ENCODE measurements at places on chromosomes 7 and 10.

DNA sequence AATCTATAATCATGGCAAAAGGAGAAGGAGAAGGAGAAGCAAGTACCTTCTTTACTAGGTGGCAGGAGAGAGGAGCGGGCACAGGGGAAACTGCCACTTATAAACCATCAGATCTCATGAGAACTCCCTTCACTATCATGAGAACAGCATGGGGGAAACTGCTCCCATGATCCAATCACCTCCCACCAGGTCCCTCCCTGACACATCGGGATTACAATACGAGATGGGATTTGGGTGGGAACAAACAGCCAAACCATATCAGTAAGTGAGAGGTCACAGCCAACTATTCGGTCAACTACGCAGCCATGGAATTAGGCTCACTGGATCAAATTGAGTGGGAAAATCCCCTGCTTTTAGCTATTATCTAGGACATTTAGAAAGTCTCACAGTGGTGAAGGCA is 54.2 kb upstream of the STEAP1B start:
- no peak for DNase-seq

DNA sequence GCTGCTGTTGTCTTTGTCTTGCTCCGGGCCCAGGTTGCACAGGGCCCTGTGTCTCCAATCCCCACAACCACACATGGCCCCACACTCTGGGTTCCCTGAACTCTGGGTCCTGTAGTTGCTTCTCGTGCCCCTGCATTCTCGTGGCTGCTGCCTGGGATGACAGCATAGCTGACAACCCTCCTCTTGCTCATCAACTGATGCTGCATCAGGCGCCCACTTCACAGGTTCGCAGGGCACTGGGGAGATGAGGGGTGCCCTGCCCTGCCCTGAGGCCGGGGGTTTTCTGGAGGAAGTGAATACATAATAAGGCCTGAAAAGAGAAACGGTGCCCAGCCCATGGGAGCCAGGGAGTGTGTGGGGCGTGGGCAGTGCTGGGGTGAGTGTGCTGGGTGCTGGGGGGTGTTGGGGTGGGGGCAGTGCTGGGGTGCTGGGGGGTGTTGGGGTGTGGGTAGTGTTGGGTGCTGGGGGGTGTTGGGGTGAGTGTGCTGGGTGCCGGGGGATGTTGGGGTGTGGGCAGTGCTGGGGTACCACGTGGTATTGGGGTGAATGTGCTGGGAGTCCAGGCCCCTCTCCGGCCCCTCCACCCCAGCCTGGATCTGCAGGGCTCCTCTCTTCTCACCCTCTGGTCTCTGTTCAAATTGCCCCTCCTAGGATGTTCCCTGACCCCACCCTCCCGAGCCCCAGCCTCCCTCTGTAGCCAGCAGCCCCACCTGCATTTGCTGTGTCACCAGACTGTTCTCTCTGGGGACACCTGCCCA is 2.0 kb upstream of the MTG1 start:
- DNase-seq = no peak

- DNase-seq = peak; percentile 52
Measured at GRCh38 chr10:11403116-11403515, 208.3 kb downstream of the USP6NL start.

DNA sequence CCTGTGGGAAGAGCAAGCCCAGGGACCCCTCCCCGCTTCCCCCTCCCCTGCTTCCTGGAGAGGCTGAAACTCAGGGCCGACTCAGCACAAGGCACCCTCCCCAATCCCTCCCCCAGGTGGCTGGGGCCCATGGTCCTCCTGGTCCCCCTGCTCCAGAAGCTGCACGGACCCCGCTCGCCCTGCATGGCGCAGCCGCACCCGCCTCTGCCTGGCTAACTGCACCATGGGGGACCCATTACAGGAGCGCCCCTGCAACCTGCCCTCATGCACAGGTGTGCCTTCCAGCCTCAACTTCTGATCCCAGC is 19.7 kb upstream of the ZNF862 start:
- DNase-seq = no peak

DNA sequence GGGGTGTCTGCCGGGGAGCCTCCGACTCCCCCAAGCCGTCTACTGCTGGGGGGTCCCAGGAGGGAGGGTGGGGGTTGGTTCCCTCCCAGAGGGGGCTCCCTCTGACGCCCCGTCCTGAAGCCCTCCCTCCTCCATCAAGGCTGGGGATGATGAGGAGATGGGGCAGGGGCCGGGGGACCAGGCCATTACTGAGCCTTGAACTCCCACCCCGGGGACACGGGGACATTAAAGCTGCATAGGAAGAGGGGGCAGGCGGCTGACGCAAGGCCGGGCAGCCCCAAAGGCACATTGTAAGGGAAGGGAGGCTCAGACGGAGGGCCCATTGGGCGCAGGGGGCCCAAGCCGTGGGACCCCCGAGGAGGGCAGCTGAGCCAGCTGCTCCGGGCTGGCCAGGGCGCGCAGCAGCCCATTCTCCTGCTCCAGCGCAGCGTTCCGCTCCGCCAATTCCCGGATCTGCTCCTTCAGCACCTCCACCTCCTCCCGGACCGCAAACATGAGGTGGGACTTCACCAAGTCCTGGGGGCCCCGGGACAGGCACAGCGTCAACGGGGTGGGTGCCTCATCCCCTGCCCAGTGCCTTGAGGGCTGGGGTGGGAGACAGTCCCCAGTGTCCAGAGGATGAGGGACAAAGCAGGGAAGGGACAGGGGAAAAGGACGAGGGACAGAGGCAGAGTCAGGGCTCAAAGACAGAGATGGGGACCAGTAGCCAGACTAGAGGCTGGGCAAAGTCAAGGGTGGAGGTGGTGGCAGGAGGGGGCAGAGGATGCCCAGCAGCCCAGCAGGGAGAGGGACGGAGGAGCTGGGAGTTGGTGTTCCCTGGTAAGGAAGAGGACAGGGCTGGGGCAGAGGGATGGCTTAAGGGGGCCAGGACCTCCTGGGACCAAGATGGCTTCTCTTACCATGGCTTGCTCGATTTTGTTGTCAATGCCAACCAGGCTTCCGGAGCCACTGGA is 2.9 kb upstream of the SPACDR start:
- no peak for DNase-seq

GRCh38 chr10:83678850-83679249 is 460.5 kb upstream of the GHITM start:
- DNase-seq = no peak

- no peak for DNase-seq
Measured at GRCh38 chr10:110016039-110016438, 8.3 kb downstream of the ADD3 start.

- DNase-seq = no peak
Measured at GRCh38 chr10:17092216-17092944, 37.2 kb downstream of the CUBN start.

DNA sequence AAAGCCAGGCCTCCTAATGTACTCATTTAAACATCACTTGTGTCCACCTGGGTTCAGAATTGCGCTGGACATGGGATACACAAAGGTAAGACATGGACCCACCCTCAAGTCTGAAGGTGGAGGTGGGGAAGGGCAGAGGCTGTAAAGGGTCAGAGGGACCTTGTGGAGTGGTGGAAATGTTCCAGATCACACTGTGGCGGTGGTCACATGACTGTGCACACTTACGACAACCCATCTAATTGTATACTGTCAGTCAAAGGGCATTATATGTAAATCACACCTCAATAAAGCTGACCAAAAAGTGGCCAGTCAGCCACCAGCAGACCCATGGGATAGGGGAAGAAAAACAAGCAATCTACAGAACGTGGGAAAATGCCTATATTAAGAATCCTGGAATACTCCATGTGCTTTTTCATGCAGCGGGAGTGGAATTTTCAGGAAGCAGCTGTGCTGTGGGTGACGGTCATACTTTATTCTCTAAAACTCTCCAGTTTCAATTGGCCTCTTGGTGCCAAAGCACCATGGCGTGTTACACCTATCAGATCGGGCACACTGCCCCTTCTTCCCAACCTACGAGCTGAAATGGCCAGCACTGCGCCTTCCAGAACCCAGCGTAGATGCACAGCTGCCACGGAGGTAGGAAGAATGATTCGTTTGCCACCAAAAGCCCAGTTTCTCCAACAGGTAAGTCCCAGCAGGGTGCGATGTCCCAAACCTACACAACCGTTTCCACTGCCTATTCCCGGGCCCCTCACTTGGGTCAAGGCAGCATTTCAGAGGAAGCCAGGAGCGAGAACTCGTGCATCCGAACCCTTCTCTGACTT is 69.8 kb downstream of the PRKAG2 start:
- DNase-seq = no peak

GRCh38 chr10:108052981-108053380 is 888.5 kb upstream of the SORCS1 start:
- no peak for DNase-seq

DNA sequence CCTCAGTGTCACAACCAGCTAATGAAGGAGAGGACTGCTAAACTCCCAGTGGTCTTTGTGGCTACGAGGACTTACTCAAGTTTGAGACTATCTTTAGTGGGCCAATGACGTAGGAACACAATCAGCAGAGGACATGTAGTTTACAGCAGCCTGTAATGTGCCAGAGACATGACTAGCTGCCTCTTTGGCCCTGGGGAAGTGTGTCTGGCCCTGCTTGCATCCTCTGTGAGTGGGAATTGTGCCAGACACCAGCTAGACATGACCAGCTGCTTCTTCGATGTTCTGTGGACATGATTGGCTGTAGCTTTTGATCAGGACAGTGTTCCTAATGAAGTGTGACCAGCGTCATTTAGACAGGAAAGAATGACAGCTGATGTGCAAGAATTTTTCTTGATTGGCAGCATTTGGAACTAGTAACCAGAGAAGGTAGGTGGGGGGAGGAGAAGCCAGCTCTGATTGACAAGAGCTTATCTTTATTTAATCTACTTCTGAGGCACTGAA is 141.7 kb downstream of the AUTS2 start:
- DNase-seq = no peak

GRCh38 chr10:62732841-62733653 is 71.5 kb upstream of the ADO start:
- peak; percentile 50 for DNase-seq

GRCh38 chr10:130545122-130545521 is 408.9 kb downstream of the GLRX3 start:
- DNase-seq = no peak

DNA sequence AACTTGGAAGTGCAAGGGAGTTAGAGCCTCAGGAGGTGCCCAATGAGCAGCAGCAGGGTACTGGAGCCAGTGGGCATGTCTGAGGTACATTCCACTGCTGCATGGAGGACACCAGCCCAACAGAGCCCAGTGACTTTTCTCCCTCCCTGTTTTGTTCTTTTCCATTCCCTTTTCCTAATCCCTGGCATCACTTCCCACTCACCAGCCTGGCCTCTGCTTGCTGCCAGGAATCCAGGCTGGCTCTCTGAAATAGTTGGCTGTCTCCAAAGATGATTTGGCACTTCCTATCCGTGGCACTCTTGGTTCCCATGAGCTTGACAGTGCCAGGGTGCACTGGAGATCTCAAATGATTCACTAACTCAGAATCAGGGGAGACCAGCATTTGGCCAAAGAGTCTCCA is 97.7 kb upstream of the ZPBP start:
- DNase-seq = no peak

DNA sequence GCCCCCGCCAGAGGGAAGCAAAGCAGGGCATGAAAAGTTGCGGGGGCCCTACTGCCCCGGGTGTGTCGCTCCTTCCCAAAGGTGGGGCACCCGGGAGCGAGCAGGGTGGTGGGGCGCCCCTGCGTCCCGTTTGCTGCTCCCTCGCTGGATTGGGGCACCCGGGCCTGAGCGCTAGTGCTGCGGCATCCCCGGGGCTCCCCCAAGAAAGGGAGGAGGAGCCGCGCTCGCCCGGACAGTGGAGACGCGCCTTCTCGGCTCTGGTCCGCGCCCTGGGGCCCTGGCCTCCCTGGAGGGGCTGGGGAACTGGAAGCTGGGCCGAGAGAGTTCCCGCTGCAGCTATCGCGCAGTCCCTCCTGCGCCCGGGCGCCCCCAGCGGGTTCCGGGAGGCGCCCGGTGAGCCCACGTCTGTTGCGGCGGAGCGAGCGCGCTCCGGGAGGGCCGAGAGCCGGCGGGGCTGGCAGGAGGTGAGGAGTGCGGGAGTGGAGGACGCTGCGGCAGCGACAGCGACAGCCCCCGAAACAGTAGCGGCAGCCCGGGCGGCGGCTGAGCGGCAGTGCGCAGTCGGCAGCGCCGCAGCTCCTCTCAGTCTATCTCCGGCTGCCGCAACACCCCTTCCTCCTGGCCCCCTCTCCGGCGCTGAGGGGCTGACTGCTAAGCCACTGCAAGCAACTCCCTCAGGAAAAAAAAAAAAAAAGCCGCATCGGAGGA is 504 bp upstream of the BMPER start:
- no peak for DNase-seq

GRCh38 chr7:33996899-33997298 is 91.6 kb downstream of the BMPER start:
- DNase-seq = no peak

- DNase-seq = no peak
Measured at GRCh38 chr10:81548160-81548559, 326.8 kb upstream of the NRG3 start.

DNA sequence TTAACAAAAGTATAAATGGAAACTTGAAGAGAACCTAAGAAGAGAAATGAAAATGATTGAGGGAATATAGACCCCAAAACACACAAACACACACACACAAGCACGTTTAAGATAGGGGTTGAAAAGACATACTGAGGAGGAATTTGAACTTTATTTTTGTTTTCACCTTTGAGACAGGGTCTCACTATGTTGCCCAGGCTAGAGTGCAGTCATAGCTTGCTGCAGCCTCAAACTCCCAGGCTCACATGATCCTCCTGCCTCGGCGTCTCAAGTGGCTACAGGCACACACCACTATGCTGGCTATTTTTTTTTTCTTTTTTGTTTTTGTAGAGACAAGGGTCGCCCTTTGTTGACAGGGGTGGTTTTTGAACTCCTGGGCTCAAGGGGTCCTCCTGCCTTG is 4.0 kb downstream of the BTRC start:
- no peak for DNase-seq

- DNase-seq = no peak
Measured at GRCh38 chr7:158015403-158016179, 572.0 kb downstream of the PTPRN2 start.

DNA sequence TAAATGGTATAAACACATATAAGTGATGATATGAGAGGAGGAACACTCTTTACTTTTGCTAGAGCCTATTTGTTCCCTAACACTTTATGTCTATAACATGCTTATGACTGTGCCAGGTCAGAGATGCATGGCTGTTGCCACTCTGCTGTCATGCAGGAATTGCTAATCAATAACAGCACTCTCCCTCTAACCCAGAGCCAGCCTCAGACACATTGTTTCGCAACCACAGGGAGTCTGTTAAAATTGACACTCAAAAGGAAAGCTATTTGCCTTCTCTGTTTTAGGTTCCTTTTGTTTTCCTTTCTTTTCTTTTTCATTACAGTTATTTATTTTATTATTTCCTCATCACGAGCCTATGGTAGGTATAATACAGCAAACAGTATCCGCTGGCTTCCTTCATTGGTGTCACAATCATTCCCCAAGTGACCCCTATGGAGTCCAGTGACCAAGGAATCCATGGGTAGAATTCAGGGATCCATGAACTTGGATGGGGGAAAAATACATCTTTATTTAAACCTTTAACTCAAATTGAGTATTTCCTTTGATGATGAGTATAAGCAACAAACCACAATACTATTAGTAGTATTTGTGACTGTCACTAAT is 6.8 kb downstream of the PON2 start:
- DNase-seq = no peak

Measured in stimulated activated CD4-positive, alpha-beta T cell treated with anti-CD3 and anti-CD28 coated beads, Interleukin-2, amount 100 ng/mL, for 4 hours (primary cell).